HL-60 (cell line): ENCODE measurements at places on chromosomes 16 and 17.

DNA sequence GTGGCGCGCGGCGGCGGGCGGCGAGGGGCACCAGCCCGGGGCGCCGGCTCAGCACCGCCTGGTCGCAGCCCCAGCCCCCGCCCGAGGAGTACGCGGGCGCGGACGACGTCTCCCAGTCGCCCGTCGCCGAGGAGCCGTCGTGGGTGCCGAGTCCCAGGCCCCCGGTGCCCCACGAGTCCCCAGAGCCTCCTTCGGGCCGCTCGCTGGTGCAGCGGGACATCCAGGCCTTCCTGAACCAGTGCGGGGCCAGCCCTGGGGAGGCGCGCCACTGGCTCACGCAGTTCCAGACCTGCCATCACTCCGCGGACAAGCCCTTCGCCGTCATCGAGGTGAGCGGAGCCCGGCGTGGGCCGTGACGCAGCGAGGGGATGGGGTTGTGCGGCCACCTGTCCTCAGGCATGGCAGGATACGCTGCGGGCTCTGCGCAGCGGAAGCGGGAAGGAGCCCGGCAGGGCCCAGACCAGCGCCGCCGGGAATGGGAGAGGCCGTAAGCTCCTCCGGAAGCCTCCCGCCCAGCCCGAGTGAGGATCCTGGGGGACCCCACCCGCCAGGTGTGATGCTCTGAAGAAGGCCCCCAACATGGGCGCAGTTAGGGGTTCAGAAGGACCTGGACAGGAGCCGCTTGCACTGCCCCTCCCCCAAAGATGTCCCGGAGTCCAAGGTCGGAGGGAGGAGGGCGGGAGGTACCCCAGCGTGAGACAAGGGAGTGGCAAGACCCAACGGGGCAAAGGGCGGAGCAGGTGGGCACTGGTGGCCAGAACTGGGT, 522 bp downstream of the NAGS start:
- no peak for DNase-seq

GRCh38 chr17:65198653-65199382, 61.6 kb downstream of the RGS9 start:
- DNase-seq, result peak; percentile 32

DNA sequence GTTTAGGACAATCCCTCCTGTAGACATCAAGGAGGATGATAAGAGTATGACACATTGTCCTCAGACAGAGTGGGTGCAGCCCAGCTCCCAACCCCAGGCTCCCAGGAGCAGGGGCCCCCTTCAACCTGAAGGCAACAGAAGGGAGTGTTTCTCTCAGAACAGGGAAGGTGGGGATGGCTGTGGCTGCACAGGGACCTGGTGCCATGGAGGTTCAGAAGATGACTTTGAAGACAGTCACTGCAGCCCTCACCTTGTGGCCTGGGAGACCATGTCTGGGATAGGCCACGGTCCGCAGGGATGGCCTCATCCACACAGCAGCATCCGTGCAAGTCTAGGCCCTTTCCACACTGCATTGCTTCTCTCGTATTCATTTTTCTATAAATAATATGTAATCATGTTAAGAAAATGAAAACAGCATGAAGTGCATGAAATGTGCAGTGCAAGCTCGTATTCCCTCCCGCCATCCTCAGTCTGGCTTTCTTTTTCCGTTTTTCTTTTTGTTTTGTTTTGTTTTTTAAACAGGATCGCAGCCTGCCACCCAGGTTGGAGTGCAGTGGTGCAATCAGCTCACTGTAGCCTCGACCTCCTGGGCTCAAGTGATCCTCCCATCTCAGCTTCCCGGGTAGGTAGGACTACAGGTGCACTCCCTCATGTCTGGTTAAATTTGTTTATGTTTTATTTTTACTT, 71.1 kb downstream of the METRNL start:
- no peak for DNase-seq

GRCh38 chr16:88453611-88454522, 787 bp downstream of the ZFPM1 start:
- no peak for DNase-seq

DNA sequence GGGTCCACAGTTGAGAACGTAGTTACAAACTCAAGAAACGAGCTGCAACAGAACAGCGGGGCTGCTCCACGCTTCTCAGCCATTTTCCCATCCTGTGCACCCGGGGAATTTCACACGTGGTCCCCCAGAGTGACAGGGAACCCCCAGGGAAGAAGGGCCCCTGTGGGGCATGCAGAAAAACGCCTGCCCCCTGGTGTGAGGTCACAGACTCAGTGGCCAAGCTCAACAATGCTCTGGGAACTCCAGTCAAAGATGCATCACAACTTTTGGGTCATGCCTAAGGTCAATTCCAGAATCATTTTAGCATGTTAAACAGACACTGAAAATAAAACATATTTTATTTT, 115.4 kb downstream of the ZNF778 start:
- no peak for DNase-seq

DNA sequence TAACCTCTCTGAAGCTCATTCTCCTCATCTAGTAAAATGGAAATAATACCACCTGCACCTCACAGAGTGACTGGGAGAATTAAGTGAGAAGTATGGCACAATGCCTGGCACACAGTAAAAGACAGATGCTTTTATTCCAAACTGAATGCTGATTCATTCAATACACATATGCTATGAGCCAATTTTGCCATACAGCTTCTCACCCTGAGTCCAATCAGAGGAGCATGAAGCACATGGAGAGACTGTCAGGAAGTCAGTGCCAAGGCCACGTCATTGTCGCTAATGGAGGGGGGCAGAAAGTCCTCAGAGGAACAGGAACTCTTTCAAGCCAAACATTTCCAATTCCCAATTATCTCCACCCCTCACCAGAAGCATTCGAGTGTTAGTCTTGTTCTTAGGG, 11.6 kb downstream of the MKS1 start:
- DNase-seq, result no peak

GRCh38 chr16:87306516-87306915, 10.7 kb downstream of the C16orf95 start:
- DNase-seq, result no peak

GRCh38 chr17:9346296-9346926, 229.2 kb downstream of the STX8 start:
- DNase-seq, result peak; percentile 26

- no peak for DNase-seq
Measured at GRCh38 chr16:50718761-50719400, 23.0 kb upstream of the CYLD start.

GRCh38 chr16:80552277-80552676, 11.5 kb downstream of the DYNLRB2 start:
- DNase-seq, result no peak
